ENCODE measurements at places on chromosomes 13 and 19.
A peak's percentile ranks its signal among the peaks of the same experiment; 100 is the strongest.

GRCh38 chr19:13430790-13431582, 75.3 kb downstream of the CACNA1A start:
- no peak for DNase-seq

DNA sequence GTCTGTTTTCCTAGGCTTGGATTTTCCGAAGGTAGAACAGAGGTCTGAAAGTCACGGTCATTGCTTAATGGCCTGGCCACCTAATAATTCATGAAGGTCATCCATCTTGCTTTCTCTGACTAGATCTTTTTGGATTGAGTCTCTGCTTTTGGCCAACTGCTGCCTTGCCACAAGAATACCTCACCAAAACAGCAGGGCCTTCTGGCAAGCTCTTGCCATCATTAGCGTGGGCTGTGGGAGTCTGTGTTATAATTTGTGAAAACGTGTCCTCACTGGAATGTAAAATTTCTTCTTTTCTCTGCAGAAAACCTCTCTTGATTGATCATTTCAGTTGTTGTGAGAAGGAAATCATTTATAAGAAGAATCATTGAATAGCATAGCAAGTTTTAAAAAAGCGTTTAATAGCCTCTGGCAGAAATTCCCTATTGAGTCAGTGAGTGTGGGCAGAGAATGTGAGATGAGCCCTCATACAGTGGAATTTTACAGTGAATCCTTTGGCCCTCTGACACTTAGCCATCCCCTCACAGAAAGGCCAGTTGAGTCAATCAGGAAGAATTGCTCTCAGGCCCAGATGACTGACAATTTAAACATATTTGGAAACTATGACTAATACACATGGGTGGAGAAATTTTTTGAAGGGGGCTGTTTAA, 43.2 kb upstream of the ERICH6B start:
- DNase-seq = no peak

GRCh38 chr19:13089139-13089856, 13.4 kb downstream of the LYL1 start:
- no peak for DNase-seq

DNA sequence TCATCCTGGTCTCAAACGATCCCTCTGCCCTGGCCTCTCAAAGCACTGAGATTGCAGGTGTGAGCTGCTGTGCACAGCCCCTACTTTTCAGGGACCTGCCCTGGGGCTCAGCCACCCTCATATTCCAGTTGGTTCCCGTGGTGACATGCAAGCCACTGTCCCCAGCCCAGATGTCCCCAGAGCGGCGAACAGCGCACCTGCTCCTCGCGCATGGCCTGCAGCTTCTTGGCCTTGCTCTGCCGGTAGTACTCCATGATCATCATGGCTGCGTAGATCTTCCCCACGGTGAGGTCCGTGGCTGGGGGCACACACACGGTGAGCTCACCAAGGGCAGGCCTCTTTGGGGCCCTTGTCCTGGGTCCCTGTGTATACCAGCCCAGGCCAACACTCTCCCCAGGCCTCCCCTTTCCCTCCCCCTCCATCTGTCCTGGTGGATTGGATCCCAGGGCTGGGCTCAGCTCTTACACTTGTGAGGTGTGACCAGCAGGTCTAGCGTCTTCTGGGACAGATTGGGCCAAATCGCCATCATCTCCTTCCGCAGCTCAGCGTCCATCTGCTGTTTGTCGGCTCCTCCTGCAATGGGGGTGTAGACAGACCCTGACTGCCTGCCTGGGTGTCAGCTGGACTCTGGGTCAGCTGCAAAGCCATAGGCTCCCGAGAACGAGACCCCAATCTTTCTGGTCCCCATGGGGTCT, 64.0 kb downstream of the IER2 start:
- DNase-seq = no peak

GRCh38 chr13:46334035-46334822, 52.8 kb downstream of the RUBCNL start:
- DNase-seq = no peak

DNA sequence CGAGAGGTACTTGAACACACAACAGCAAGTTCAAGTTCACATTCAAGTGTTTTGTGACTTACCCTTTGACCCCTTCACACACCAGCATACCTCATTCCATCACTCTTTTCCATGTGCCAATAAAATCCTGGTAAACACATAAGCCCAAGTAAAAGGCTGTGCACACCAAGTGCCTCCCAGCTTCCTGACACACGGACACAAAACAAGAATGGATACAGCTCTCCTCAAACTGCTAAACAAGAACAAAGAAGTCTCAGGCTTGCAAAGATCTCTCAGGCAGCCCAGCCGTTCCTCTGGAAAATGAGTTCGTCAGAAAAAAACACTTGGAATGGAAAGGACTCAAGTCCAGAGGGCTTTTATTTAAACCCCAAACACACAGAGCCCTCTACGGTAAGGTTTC, 83.7 kb downstream of the NUFIP1 start:
- DNase-seq = no peak

- no peak for DNase-seq
These were observed 1.4 kb upstream of the HSD17B14 start for GRCh38 chr19:48837687-48838086.

DNA sequence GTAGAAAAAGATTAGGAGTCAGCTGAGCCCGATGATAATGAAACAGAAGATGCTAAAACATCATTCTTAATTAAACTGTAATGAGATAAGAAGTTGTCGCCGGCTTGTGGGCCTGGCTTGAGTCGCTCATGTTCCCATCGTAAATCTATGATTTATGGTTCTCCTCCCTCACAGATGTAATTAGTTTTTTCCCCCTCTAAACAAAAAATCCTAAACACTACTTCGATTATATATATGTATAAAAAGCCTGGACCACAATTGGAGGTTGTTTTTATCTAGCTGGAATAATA, 151.3 kb downstream of the PTPRS start:
- DNase-seq = no peak

GRCh38 chr13:41775251-41775650, 185.7 kb downstream of the VWA8 start:
- DNase-seq = no peak

- DNase-seq = peak; percentile 77
These were observed at the start of gene SIAH3 for GRCh38 chr13:45851171-45851921. TSS of gene SIAH3 (minus strand) at chr13:45851753. CDS start at chr13:45851629, 124 bp downstream.

DNA sequence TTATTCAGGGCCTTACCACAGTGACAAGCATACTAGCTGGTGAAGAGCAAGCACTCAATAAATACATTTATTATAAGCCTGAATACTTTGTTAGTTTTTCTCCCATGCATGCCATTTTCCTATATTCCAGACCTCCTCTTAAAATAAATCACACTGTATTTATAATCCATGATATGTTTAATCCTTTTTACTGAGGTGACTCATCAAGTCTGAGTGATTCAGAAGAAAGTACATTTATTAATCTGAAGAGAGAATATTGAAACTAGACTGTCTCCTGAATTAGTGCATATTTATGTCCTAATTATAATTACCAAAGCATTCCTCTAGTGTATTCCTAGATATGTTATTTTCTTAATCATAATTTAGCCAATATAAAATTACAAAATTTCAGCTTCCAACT, 323.3 kb downstream of the NALCN start:
- DNase-seq = no peak

DNA sequence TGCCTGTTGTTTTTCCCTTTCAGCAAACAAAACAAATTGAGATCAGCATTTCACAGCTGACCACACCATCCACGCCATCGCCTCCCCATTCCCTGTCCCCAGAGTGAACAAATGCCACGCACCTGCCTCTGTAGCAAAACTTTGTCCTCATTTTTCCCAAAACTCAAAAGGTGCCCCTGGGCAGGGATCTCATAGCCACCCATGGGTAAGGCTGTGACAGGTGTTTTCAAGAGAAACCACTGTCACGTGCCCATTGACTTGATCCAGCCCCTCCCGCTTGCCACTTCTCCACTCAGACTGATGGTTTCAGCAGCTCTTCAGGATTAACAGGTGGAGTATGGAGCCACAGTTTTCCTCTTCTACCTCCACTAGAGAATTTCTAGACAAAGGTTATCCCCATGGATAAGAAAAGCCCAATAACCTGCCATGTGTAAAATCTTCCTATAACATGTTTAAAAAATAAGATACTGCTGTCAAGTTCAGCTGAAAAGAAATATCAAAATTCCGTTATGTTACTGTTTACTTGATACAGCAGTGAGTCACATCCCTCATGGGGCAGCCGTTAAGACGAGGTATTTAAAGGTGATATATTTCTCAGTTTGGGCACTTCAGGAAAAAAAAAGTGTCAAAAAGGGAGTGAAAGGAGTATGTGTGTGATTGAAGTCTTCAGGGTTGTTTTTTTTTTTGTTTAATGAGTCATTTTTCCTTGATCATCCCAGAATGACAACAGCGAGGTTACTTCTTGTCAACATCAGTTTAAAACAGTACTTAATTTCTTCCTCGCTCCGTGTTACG, 63.5 kb upstream of the GPR183 start:
- DNase-seq = no peak

- no peak for DNase-seq
These were observed 21.9 kb downstream of the SMIM24 start for GRCh38 chr19:3458229-3459088.

GRCh38 chr13:44275381-44275780, 98.2 kb upstream of the SERP2 start:
- DNase-seq = no peak

GRCh38 chr13:55999709-56000108, 1141.0 kb upstream of the PRR20A start:
- DNase-seq = no peak

GRCh38 chr13:22929381-22930126, 251.2 kb upstream of the SGCG start:
- no peak for DNase-seq

DNA sequence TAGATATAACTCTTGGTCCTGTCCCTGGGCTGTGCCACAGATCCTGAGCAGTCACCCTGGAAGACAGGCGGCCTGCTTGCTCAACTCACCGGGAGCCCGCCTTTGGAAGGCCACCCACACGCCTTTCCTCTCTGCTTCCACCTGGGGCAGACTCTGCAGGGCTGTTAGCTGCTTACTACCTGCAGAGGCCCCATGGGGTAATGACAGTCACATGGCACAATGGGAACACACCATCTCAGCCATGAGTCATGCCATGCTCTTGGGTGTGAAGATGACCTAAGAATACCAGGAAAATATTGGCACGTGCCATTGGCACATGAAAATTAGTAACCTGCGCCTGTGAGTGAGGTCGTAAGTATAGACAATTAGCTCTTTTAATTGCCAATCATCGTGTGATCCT, 108.6 kb downstream of the COL4A2 start:
- no peak for DNase-seq

GRCh38 chr19:52946322-52947310, 16.1 kb downstream of the ZNF816 start:
- DNase-seq = peak; percentile 16

GRCh38 chr19:38317104-38317612, 1.4 kb upstream of the YIF1B start:
- DNase-seq = no peak

- DNase-seq = peak; percentile 44
These were observed 10.0 kb downstream of the ZNF383 start for GRCh38 chr19:37227996-37228395.

GRCh38 chr13:52428295-52428694, 22.1 kb downstream of the VPS36 start:
- no peak for DNase-seq

GRCh38 chr13:71814806-71815360, 52.1 kb downstream of the DACH1 start:
- DNase-seq = no peak

- no peak for DNase-seq
These were observed 967 bp downstream of the DBP start for GRCh38 chr19:48635966-48636858.

DNA sequence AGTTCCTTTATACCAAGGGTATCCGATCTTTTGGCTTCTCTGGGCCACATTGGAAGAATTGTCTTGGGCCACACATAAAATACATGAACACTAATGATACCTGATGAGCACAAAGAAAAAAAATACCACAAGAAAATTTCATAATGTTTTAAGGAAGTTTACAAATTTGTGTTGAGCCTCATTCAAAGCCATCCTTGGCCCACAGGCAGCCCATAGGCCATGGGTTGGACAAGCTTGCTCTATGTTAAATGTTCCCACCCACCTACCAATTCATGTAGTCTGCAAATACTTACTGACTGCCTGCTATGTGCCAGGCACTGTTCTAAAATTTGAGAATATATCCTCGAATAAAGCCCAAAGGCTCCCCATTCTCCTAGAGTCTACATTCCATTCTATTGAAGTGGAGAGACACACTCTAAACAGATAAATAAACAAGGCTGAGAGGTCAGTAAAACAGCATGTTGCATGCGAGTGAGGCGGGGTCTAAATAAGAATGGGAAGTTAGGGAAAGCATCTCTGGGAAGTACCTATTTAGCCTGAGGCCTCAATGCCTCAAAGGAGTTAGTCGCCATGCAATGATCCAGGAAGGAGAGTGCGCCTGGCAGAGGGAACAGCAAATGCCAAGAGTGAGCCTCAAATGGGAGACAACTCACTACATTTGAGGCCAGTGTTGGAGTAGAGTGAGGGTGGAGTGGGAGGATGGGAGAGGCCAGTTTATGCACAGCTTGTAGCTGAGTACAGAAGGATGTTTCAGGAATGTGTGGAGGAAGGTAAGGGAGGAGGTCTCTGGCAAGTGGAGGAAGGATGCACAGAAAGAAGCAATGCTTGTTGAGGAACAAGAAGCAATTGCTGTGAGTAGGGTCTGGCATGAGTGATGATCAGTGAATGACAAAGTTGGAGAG, 52.5 kb upstream of the CLDN10 start:
- DNase-seq = no peak

GRCh38 chr19:35562336-35562735, 1.1 kb downstream of the ATP4A start:
- DNase-seq = no peak

DNA sequence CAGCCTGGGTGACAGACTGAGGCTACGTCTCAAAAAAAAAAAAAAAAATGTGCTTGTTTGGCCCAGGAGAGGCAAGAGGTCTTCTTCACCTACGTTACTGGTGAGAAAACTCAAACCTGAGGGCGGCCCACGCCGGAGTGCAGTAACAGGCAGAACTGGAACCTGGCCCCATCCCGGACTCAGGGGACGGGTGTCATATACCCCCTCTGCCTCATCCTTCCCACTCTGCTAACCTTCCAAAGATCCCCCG, 414 bp upstream of the ADAT3 start:
- no peak for DNase-seq

DNA sequence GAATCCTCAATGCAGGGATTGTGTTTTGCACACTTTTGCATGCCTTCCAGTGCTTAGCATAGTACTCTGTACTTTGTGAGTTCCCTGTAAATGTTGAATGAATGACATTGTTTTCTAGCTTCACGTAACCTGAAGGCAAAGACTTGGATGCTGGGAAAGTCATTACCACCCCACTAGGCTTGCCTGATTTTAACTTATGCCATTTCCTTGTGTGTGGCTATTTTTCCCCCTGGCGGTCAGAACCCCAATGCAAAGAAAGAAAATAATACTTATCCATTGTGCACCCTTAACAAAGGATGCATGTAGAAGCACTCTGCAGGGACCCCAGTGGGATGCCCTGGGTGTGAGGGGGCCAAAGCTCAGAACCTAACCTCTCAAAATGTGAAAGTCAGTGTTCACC, 1.2 kb upstream of the ENOX1 start:
- peak; percentile 58 for DNase-seq

- DNase-seq = no peak
These were observed 140.7 kb downstream of the TM9SF2 start for GRCh38 chr13:99642006-99642405.

- DNase-seq = no peak
These were observed 36.7 kb downstream of the TMEM161A start for GRCh38 chr19:19101540-19101939.
